ENCODE measurements at places on chromosomes 7 and 10. TPM values are rescaled to one million over a fixed set of nuclear protein-coding genes. Genes with fewer than 3 reads are reported as not detected.

Gene CFTR
- total RNA-seq, result 127 TPM

Gene GPR85
- 0.15 TPM for total RNA-seq

Gene PDE1C
- 2.7 TPM for total RNA-seq

Gene POLR2J
- total RNA-seq, result 49.2 TPM

Gene KEL
- total RNA-seq, result not detected

Gene CALCR
- total RNA-seq, result not detected

Gene PLAU
- total RNA-seq, result 11.4 TPM

Gene STRA8
- not detected for total RNA-seq

DNA sequence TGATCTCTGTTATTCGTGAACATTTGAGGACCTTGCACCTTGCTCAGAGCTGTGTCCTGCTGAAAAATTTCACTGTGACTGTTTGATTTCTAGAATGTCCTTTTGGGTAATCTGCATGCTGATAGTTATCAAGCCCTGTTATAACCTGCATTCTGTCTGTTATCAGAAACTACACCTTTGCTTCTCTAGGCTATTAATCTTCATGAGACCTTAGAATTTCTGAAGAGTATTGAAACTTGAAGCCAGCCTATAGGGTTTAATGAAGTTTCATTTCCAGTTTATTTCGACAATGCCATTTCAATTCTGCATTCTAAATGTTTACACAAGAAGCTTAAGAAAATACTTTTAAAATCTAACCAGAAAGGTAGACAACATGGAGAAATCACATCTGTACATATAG is 856.2 kb downstream of the SORCS1 start:
- no peak overlapping the region for H3K4me3 ChIP-seq
- DNase-seq, result no peak
- no peaks in the 10 kb centered on the region for H3K27me3 ChIP-seq
- H3K4me1 ChIP-seq, result no peaks in the 10 kb centered on the region
- H3K36me3 ChIP-seq, result no peaks in the 10 kb centered on the region

DNA sequence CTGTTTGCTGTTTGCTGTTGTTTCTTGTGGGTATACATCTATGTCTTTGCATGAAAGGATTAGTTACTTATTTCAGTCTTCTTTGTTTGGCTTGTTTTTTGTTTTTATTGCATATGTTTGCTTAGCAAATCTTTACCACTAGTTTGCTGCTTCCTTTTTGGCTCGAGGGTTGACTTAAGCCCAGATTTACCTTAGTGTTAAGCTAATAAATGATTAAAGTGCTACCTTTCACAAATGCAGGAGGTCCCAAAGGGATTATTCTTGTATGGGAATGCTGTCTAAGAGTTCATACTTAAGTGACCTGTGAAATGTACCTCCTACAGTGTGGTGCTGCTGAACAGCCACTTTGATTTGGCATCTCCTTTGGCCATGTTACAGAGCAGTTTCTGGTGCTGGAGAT is 273.5 kb upstream of the NPY start:
- no peaks in the 10 kb centered on the region for H3K4me1 ChIP-seq
- no peak overlapping the region for H3K4me3 ChIP-seq
- DNase-seq, result no peak
- no peaks in the 10 kb centered on the region for H3K36me3 ChIP-seq
- H3K27me3 ChIP-seq, result no peaks in the 10 kb centered on the region

GRCh38 chr7:151537818-151538561 is 18.3 kb upstream of the RHEB start:
- H3K4me1 ChIP-seq, result no peaks in the 10 kb centered on the region
- no peak overlapping the region for H3K27ac ChIP-seq
- no peak overlapping the region for H3K4me3 ChIP-seq
- no peaks in the 10 kb centered on the region for H3K27me3 ChIP-seq
- no peaks in the 10 kb centered on the region for H3K36me3 ChIP-seq

DNA sequence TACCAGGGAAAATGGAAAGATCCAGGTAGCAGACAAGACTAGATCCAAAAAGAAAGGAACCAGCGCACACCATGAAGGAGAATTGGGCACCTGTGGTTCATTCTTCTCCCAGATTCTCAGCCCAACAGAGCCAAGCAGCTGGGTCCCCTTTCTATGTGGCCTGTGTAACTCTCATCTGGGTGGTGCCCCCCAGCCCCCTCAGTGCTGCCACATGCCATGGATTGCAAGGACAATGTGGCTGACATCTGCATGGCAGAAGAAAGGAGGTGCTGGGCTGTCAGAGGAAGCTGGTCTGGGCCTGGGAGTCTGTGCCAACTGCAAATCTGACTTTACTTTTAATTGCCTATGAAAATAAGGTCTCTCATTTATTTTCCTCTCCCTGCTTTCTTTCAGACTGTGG is 21.4 kb downstream of the PRSS2 start:
- H3K4me3 ChIP-seq, result no peak overlapping the region
- H3K36me3 ChIP-seq, result no peaks in the 10 kb centered on the region
- DNase-seq, result no peak
- H3K27ac ChIP-seq, result no peak overlapping the region
- H3K4me1 ChIP-seq, result no peaks in the 10 kb centered on the region

- no peaks in the 10 kb centered on the region for H3K36me3 ChIP-seq
- no peak for DNase-seq
- H3K4me1 ChIP-seq, result no peaks in the 10 kb centered on the region
- no peak overlapping the region for H3K4me3 ChIP-seq
Measured at GRCh38 chr7:91598791-91599190, 281.7 kb downstream of the MTERF1 start.

DNA sequence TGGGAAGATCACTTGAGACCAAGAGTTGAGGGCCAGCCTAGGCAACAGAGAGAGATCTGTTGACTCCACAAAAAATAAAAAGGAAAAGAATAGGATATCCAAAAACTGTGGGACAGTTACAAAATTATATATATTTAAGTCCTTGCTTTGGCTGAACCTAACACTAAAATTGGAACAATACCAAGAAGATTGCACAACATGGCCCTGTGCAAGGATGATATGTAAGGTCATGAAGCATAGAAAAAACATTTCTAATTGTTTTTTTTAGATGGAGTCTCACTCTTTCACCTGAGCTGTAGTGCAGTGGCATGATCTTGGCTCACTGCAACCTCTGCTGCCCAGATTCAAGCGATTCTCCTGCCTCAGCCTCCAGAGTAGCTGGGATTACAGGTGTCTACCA is 139.0 kb downstream of the TPST1 start:
- no peaks in the 10 kb centered on the region for H3K4me1 ChIP-seq
- H3K27me3 ChIP-seq, result no peaks in the 10 kb centered on the region
- no peak overlapping the region for H3K4me3 ChIP-seq
- no peak overlapping the region for H3K27ac ChIP-seq
- H3K36me3 ChIP-seq, result no peaks in the 10 kb centered on the region

GRCh38 chr7:147595042-147595441 is 995.5 kb upstream of the C7orf33 start:
- no peaks in the 10 kb centered on the region for H3K4me1 ChIP-seq
- no peaks in the 10 kb centered on the region for H3K27me3 ChIP-seq
- no peak overlapping the region for H3K27ac ChIP-seq
- DNase-seq, result no peak

DNA sequence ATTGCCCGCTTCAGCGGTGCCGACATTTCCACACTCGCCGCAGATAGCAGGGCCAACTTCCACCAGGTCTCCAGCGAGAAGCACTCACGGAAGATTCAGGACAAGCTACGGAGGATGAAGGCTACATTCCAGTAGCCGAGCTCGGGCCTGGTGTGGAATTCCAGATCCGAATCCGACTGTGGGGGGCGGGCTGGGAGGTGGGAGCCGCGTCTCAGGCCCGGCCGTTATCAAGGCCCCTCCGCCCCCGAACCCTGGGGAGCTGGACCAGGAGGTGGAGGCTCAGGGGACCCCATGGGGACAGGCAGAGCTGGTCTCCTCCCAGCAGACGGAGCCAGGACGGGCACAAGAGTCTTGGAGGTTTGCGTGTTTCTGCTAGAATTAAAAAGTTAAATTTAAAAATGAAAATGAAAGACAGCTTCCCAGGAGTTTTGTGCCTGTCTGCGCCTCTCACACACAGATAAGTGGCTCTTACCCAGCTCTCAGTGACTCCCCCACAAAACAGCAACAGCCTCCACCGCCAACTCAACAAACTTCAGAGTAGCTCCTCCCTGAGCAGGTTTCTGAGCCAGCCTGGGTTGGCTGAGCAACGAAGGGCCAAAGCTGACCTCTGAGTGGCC is 5.2 kb upstream of the UTF1 start:
- no peak for DNase-seq
- no peak overlapping the region for H3K27ac ChIP-seq
- no peaks in the 10 kb centered on the region for H3K36me3 ChIP-seq
- no peak overlapping the region for H3K4me3 ChIP-seq
- H3K27me3 ChIP-seq, result peaks cover 23% of the 10 kb centered on the region
- no peaks in the 10 kb centered on the region for H3K4me1 ChIP-seq

GRCh38 chr10:29615195-29615594 is 19.6 kb downstream of the SVIL start:
- H3K4me1 ChIP-seq, result peaks cover 10% of the 10 kb centered on the region
- no peak for DNase-seq
- no peak overlapping the region for H3K27ac ChIP-seq
- H3K4me3 ChIP-seq, result no peak overlapping the region
- H3K36me3 ChIP-seq, result no peaks in the 10 kb centered on the region

GRCh38 chr10:60434418-60435046 is 44.9 kb upstream of the ANK3 start:
- H3K36me3 ChIP-seq, result no peaks in the 10 kb centered on the region
- H3K27me3 ChIP-seq, result no peaks in the 10 kb centered on the region
- DNase-seq, result peak; percentile 49
- no peak overlapping the region for H3K4me3 ChIP-seq
- no peaks in the 10 kb centered on the region for H3K4me1 ChIP-seq

- H3K27me3 ChIP-seq, result no peaks in the 10 kb centered on the region
- no peaks in the 10 kb centered on the region for H3K36me3 ChIP-seq
- no peak overlapping the region for H3K4me3 ChIP-seq
- H3K27ac ChIP-seq, result no peak overlapping the region
- H3K4me1 ChIP-seq, result no peaks in the 10 kb centered on the region
- DNase-seq, result no peak
Measured at GRCh38 chr10:110694820-110695538, 50.8 kb downstream of the RBM20 start.

- no peak overlapping the region for H3K4me3 ChIP-seq
- H3K36me3 ChIP-seq, result no peaks in the 10 kb centered on the region
- H3K4me1 ChIP-seq, result peaks cover 11% of the 10 kb centered on the region
- DNase-seq, result no peak
Measured at GRCh38 chr10:117140525-117140902, 2.4 kb upstream of the VAX1 start.

DNA sequence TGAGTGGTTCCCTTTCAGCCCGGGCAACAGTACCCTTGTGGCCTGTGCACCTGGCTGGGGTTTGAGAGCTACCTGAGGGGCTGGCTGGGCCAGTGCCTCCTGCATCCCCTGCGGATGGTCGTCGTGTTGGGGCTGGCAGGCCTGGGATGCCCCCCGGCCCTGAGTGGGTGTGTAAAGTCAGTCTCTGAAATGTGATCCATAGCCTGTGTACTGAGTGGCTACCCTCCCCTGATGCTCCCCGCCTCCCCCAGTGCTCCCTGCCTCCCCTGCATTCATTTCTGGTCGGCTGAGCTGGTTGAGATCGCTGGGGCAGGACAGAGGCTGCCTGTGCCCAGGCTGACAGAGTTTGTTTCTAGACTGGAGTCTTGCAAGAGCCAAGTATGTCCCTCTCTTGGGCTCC is 9.3 kb downstream of the ZNF316 start:
- DNase-seq, result no peak
- no peak overlapping the region for H3K4me3 ChIP-seq
- H3K36me3 ChIP-seq, result no peaks in the 10 kb centered on the region
- H3K27ac ChIP-seq, result no peak overlapping the region
- no peaks in the 10 kb centered on the region for H3K4me1 ChIP-seq

DNA sequence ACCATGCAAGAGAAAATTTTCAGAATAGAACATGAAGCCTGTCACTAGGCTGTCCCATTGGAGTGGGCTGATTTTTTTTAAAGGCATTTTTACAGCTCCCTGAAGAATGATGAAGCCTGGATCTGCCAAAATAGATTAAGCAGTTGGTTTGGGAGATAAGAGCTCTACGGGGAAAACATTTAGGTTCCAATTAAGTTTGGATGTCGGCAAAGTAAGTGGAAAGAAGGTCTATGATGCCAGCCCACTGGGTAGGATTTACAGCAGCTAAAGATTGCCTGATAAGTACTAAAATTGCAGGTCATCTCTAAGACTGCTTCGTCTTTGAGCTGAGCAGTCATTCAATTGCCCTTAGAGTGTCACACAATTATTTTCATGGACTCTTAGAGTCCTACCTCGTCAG is 939.2 kb upstream of the CELF2 start:
- no peak overlapping the region for H3K27ac ChIP-seq
- H3K27me3 ChIP-seq, result no peaks in the 10 kb centered on the region
- no peaks in the 10 kb centered on the region for H3K4me1 ChIP-seq
- H3K4me3 ChIP-seq, result no peak overlapping the region

- no peaks in the 10 kb centered on the region for H3K4me1 ChIP-seq
- no peak overlapping the region for H3K27ac ChIP-seq
- no peaks in the 10 kb centered on the region for H3K27me3 ChIP-seq
- H3K4me3 ChIP-seq, result no peak overlapping the region
- no peak for DNase-seq
- no peaks in the 10 kb centered on the region for H3K36me3 ChIP-seq
Measured at GRCh38 chr7:151660141-151660540, 140.4 kb upstream of the RHEB start.

DNA sequence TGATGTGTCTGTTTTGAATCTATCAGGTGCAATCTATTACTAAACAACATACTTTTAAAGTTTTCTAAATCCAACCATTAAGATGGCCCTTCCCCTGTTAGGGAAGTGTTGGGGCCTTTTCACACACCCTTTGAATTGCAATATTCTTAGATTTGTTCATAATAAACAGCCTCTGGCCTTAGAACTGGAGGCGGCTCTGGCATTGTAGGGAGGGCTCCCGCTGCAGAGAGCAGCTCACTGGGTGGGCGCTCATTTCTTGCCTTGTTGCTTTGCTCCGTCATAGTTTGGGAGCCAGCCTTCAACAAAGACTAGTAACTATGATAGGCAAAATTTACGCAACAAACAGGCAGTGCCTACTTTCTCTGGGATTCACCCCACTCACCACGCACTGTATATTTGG is 4.2 kb upstream of the HOXA10 start:
- DNase-seq, result no peak
- H3K4me3 ChIP-seq, result peak overlapping the region; percentile 28
- H3K27me3 ChIP-seq, result peaks cover 9% of the 10 kb centered on the region
- no peaks in the 10 kb centered on the region for H3K36me3 ChIP-seq
- H3K4me1 ChIP-seq, result peaks cover 19% of the 10 kb centered on the region

DNA sequence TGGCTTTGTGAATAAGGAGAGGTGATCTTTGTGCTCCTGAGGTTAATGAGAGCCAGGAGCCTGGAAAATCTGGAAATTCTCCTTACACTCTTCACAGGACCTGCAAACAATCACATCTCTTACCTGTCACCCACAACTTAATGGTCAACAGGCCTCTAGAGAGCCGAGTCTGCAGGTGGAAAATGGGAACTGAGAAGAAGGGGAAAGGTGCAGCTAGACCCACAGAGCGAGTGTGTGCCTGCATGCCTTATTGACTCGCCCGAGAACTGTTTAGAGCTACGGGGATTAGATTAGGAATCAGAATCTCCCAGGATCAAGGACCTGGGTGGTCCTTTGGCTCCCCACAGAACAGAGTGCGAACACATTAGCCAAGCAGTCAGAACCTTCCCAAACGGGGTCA is 329.6 kb downstream of the PTEN start:
- H3K27ac ChIP-seq, result no peak overlapping the region
- no peaks in the 10 kb centered on the region for H3K36me3 ChIP-seq
- no peak overlapping the region for H3K4me3 ChIP-seq
- H3K27me3 ChIP-seq, result no peaks in the 10 kb centered on the region
- DNase-seq, result no peak

GRCh38 chr7:29642494-29643155 is 79.0 kb downstream of the PRR15 start:
- no peaks in the 10 kb centered on the region for H3K36me3 ChIP-seq
- no peaks in the 10 kb centered on the region for H3K4me1 ChIP-seq
- DNase-seq, result no peak

Measured in colonic mucosa (tissue), 4 donors.